ENCODE measurements at places on chromosomes 3 and 15.

DNA sequence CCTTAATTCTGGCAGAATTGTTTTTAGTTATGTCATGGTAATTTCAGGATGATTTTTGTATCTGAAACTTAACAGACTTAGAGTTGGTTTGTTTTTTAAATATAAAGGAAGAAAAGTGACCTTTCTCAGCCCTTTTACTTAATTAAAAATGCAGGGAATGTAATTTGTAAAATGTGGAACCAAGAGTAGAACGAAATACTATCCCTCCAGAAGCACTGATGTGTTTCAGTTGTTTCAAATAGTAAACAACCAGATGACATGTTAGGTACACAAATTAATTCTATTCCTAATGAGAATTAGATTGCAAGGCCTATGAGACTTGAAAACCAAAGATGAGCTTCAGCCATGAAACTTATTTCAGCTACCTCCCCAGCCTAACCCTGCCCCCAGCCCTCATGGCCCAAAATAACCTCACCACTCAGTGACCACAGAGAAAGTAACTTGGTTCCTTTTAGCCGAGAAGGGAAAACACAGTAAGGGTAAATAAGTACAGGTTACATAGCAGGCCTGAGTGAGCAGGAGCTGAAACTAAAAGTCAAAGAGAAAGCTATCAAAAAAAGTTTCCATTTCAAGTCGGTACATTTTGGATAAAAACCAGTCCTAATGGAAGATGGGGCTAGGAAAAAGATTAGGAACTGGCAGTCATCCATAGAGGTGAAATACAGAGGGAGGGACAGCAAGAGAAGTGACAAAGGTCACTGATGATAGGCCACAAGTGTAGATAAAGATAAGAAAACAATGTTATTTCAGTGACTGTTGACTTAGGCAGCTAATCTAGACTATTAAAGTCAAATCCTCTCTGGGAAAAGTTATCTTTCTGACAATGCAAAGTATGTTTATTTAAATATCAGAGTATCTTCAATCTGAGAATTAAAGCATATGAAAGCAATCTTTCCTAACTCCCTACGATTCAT, 23.2 kb downstream of the SENP8 start:
- no peak for DNase-seq

- DNase-seq, result no peak
Measured at GRCh38 chr3:37859908-37860199, 1.8 kb upstream of the CTDSPL start.

DNA sequence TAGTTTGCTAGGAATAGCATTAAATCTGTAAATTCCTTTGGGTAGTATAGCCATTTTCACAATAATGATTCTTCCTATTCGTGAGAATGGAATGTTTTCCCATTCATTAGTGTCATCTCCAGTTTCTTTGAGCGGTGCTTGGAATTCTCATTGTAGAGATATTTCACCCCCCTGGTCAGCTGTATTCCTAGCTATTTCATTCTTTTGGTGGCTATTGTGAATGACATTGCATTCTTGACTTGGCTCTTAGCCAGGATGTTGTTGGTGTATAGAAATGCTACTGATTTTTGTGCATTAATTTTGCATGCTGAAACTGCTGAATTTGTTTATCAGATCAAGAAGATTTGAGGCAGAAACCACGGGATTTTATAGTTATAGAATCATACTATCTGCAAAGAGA, 690.5 kb upstream of the ALCAM start:
- no peak for DNase-seq

- DNase-seq, result no peak
Measured at GRCh38 chr15:88061452-88061851, 195.1 kb downstream of the NTRK3 start.

DNA sequence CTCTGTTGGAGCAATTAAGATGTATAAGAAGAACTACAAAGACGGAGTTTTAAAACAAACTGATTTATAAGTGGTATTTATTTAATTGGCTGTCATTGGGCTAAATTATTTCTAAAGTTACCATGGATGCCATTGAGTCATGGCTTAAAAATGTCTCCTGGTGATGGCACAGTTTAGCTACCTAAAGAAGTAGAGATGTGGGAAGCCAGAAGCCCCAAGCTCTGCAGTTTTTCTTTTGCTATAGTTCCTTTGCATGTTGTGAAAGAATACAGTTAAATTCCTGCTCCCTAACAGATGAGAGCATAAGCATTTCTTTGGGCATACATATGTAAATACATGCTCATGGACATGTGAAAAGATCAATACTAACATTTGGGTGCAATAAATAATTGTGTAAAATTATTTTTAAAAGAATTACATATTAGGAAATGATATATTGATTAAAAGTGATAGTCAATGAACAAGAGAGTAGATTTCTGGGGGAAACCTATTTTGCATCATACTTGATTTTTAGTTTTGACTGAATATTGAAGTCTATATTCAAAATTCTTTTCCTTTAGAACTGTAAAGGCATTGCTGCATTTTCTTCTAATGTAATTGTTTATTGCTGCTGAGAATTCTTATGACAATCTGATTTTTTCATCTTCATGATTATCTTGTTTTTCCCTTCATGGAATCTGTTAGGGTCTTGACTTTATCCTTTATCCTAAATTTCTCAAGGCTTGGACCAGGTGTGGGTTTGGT, 2.1 kb downstream of the OPA1 start:
- no peak for DNase-seq

- DNase-seq, result no peak
Measured at GRCh38 chr3:182789371-182789770, 3.9 kb upstream of the ATP11B start.

DNA sequence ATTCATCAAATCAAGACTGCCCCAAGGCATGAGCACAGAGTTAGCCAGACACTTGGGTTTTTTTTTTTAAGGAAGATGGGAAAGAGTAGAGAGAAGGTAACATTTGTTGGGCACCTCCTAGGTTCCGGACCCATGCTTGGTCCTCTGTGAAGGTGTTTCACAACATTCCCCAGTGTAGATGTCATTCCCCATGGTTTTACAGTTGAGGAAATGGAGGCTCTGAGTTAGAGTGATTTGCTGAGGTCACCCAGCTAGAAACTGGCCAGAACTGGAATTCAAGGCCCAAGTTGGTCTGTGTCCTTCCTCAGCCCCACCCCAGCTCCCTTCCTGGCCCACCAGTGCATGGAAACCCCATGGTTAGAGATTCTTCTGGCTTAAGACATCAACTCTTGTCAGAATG, 19.9 kb downstream of the WNT7A start:
- no peak for DNase-seq

- DNase-seq, result no peak
Measured at GRCh38 chr15:53658827-53659555, 100.5 kb downstream of the WDR72 start.

- DNase-seq, result no peak
Measured at GRCh38 chr3:112143689-112144088, 10.6 kb upstream of the GCSAM start.

GRCh38 chr3:188863999-188864406, 307.8 kb upstream of the TPRG1 start:
- no peak for DNase-seq

- no peak for DNase-seq
Measured at GRCh38 chr3:9078561-9079240, 115.4 kb upstream of the RAD18 start.

DNA sequence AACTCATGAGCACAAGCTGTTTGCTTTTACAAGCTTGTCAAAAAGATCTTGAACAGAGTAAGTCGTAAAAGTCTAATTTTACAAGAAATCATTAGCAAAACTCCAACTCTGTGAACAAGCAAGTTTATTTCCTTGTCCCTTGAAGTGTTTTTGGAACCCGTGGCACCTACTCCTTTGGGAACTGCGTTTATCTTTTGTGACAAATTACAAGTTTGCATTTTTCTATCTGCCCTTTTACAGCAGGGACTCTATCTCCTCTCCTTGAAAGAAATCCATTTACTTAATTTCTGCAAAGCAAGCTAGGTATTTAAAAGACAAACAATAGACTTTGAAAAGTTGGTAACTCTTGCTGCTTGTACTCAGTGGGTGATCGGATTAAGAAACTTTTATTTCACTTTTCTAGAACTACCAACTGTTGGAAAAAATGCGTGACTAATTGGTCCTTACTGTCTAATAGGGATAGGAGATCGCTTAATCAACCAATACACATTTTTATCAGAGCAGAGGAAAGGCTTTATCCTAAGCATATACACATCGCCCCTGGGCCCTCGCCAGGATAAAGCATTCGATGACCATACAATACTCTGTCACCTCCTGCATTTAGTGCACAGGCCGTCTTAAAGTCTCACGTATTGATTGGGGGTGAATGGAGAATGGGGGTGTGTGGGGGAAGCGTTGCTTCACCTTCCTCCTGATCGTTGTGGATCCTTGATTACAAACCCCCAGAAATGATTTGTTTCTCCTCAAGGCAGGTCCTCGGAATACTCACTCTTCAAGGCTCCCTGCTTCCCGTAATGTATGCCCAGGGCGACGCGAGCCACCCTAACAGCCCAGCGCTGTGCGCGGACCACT, 1.7 kb downstream of the PRTG start:
- no peak for DNase-seq

DNA sequence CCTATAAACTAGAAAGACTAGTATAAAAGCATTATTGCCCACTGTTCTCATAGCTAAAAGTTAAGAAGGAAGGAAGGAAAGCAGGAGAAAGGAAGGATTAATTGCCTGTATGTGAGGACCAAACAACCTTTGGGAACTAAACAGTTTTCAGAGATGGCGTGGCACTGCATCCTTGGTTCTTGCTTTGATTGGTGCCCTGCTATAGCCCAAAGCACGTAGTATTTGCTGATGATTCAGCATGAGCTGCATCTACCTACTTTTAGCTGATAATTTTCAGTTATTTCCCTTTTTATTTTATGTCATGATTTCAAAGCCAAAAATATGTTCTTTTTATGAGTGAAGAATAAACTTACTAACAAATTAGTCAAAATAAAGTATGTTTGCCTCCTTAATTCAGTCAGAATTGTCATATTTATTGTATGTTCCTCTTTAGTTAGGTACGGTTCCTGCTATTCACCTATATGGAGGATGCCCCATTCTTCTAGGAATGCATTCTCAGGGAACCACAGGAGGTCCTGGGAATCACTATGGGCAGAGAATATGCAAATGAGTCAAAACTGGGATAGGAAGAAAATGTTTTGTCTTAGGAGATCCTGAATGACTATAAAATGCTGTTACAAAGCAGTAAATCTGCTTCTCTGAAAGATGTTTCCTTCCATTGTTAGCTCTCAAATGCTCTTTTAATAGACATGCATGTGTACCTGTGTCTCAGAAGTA, 65.4 kb upstream of the THSD4 start:
- no peak for DNase-seq

DNA sequence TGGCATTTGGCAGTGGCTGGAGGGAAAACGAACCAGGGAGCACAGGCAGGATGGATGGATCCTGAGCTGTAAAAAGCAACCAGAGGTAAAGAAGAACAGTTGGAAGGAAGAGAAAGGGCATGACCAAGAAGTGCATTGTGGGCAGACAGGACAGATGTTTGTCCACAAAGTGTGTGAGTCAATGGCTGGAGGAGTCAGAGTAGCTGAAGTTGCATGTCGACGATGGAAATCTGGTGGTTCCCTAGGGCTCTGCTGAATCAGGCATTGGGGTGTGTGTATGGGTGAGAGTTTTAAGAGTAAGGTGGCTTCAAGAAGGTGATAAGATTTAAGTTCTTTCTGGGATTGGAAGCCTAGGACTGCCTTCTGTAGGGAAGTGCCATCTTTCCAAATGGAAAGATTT, 214.0 kb upstream of the BHLHE40 start:
- no peak for DNase-seq

DNA sequence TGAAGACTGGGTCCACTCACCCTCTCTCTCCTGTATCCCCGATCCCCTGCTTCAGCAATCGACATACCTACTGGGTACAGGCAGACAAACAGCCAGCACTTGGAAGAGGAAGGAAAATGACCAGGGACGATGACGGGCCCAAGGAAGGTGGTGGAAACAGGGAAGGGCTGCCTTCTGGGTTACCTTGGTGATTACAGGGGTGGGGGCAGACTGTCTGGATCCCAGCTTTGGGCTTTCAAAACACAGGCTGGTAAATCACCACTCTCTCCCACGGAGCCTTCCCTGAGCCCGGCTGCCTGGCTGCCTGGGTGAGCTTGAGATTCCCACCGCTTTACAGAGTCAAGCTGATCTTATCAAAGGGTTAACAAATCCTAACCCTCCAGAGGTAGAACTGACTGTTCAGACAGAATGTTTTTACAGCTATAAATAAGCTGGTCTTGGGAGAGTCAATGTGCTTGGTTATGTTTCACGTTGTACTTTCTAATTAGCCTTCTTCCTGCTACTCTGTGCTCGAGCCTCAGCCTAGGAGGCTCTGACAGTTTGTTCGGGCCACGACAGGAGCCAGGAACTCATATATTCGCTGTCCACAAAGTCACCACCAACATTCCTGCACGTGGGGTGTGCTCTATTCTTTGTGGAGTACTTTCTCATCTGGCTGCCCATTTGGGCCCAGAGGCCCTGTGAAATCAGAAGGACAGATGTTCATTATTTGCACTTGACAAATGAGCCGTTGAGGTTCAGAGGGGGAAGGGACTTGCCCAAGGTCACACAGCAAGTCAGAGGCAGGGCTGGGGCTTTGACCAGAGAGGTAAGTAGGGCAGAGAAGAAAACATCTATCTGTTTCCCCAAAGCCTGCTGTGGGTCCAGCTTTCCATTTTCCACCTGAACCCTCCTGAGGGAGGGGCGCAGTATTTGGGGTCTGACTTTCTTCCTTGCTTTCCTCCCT, 63.5 kb downstream of the FEM1B start:
- no peak for DNase-seq

DNA sequence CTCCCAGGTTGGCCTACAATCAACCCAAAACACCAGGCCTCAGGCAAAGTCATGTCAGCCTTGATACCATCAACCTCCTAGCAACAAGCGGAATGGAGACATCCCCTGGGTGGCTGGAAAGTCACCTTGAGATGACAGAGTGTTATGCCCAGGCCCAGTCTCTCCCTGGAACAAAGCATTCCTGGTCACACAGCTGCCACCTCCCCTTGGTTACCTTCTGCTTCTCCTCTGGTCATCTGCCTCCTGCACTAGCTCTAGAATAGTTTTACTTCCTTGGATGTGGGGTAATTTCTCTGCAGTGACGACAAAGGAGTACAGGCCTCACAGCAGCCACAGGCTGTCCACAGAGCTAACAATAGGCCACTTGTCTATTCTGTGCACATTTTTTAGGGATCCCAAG, 114.9 kb downstream of the RFTN1 start:
- no peak for DNase-seq

DNA sequence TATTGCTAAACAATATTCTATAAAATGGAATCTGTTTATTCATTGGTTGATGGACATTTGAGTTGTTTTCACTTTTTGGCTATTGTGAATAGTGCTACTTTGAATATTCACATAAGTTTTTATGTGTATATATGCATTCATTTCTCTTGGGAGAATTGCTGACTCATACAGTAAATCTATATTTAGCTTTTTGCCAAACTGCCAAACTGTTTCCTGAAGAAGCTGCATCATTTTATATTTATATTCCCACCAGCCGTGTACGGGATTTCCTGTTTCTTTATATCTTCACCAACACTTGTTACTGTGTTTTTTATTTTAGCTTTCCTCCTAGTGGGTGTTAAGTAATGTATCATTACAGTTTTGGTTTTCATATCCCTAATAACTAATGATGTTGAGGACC, 12.5 kb upstream of the TCAIM start:
- no peak for DNase-seq
